ENCODE measurements at places on chromosomes 5 and 9.

DNA sequence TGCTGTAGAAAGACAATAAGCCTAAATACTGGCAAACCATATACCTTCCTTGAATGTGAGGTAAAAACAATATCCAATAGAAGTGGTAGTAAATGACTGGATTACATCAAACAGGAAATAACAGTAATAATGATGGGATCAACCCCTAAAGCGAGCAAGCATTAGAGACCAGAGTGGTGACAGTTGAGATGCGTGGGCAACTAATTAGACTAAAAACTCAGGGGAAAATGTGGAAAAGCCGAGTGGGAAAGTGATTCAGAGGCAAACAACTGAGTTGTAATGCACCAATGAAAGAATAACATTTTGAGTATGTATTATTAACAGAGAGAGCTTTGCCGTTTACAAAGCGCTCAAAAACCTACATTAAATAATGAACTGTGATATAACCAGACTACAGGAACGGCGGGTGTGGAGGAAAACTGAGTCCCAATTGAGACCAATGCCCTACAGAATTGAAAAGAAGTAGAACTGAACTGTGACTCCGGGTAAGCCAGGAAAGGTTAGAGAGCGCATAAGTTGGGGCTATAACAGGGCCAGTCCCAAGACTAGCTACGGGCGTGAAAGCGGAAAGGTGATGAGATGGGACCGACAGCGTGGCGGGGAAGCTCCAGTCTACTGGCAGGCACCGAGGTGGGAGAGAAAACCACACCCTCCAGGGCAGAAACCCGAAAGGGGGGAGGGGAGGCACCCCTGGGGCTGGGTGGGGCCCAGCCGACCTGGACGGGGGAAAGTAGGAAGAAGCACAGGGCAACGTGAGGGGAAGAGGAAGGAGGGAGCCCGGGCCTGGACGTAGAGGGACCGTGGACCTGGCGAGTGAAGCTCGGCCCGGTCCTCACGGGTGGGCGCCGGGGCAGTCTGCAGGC is 592 bp downstream of the UBAP2 start:
- H3K4me1 ChIP-seq: peaks cover 23% of the 10 kb centered on the region
- no peaks in the 10 kb centered on the region for H3K36me3 ChIP-seq
- H3K4me3 ChIP-seq: peak overlapping the region; percentile 96
- H3K27me3 ChIP-seq: no peaks in the 10 kb centered on the region

DNA sequence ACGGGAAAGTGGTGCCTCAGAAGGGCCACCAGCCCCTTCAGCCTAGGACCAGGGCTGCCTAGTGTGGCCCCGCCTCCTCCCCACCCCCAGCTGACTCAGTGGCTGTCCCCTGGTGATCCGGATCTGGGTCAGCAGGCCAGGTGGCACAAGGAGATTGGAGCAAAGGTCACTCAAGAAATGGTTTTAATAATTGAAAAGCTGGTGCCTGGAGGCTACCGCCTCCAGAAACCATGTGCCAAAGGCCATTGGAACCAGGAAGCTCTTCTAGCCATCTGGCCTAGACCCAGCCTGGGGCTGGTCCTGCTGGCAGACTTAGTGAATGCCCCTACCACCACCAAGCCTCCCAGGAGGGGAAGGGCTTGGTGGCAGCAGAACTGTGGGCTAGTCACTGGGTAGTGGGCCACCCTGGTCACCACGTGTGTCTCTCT is 1.5 kb downstream of the ST6GALNAC4 start:
- no peaks in the 10 kb centered on the region for H3K27me3 ChIP-seq
- peaks cover 21% of the 10 kb centered on the region for H3K36me3 ChIP-seq
- no peak overlapping the region for H3K27ac ChIP-seq

DNA sequence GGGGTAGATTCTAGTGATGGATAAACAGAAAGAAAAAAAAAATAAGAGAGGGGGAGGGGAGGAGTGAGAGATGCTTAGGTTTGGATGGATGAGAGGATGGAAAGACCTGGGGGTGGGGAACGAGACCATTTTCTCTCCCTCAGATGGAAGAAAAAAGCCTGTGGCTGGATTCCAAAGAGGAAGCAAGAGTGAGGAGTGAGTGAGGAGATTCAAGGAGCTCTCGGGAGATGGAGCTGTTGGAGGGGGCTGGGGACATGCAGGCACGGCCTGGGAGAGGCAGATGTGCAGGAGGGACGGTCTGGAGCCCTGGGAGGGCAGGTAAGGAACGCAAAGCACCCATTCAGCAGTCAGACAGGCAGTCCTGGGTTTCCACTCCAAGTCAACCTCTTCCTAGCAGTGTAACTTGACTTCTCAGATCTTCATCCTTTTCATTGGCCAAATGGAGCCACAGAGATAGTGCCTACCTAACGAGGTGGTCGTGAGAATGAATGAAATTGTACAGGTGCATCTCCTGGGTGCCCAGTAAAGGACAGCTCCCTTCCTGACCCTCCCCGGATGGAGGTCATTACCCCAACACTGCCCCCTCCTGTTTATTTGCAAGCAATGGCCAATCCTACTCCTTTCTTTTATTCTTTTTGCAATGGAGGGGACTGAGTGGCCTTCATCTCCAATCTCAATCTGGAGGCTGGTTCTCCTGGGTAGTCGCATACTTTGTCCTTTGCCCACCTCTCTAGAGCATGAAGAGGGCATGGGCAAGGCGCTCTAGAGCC is 52.2 kb downstream of the PCDH1 start:
- H3K4me1 ChIP-seq: no peaks in the 10 kb centered on the region
- no peak for DNase-seq
- no peaks in the 10 kb centered on the region for H3K27me3 ChIP-seq
- H3K4me3 ChIP-seq: no peak overlapping the region

- H3K27ac ChIP-seq: no peak overlapping the region
- no peak for DNase-seq
- no peaks in the 10 kb centered on the region for H3K4me1 ChIP-seq
- H3K4me3 ChIP-seq: no peak overlapping the region
Observed at GRCh38 chr5:33565324-33565723, 124.6 kb downstream of the TARS1 start.

DNA sequence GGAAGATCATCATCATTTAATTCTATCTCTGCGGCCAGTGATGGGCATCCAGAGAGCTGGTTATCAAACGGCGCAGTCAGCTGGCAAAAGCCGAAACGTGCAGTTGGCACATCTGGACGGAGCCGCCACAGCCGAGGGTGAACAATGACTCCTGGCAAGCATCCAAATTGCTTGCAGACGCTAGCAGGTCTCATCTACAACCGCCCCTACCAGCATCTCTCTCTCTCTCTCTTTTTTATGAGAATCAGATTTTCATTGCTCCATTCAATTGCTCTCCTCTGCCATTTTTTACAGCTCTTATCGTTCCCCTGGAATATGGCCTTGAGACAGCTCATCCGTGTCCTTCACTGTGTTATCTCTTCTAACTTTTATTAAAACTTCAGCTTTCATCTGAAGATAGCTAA is 165.2 kb downstream of the MAPKAP1 start:
- H3K36me3 ChIP-seq: peaks cover 76% of the 10 kb centered on the region
- no peaks in the 10 kb centered on the region for H3K4me1 ChIP-seq
- H3K4me3 ChIP-seq: no peak overlapping the region
- no peaks in the 10 kb centered on the region for H3K27me3 ChIP-seq
